Activated T-helper 9 cell treated with anti-CD3 and anti-CD28 coated beads, Interleukin-2, amount 50 U/mL, for 16 hours (primary cell): ENCODE measurements at places on chromosomes 2 and 18.

GRCh38 chr2:178377046-178377445, 73.9 kb downstream of the PRKRA start:
- DNase-seq = no peak

- no peak for DNase-seq
Observed at GRCh38 chr18:42105394-42105793, 150.4 kb downstream of the PIK3C3 start.

DNA sequence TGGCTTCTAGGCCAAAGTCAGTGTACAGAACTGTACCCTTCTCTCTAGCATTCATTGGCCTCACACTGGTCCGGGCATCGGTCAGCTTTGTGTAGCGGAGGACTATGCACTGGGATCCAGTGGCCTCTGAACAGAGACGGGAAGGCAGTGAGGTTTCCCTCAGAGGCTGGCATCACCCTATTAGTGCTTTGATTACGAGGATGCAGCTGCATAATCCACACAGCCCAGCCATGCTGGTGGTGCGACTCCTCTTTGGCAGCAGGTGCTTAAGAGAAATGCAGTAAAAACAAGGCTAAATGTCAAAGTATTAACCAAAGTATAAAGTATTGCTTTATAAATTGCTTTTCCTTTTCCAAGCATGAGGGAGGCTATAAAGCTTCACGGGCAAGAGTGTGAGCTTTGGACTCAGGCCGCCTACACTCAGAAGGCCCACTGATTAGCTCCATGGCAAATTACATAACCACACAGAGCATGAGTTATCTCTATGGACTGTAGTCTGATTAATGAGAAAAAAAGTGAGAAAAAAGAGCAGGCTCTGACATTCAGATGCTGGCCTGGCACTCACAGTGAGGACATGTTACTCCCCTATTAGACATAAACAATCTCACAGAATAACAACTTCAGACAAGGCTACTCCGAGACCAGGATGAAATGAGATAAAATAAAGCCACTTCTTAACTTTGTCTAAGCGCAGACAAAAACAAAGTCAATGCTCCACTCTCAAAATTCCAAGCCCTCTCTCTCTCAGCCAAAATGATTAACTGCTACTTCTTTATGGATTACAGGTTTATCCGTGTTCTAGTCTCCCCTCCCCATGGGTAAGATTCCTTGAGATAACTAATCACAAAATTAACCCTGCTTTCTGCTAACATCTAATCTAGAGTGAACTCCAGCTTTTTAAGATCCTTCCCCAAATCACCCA, 6.4 kb upstream of the CRYGC start:
- no peak for DNase-seq

DNA sequence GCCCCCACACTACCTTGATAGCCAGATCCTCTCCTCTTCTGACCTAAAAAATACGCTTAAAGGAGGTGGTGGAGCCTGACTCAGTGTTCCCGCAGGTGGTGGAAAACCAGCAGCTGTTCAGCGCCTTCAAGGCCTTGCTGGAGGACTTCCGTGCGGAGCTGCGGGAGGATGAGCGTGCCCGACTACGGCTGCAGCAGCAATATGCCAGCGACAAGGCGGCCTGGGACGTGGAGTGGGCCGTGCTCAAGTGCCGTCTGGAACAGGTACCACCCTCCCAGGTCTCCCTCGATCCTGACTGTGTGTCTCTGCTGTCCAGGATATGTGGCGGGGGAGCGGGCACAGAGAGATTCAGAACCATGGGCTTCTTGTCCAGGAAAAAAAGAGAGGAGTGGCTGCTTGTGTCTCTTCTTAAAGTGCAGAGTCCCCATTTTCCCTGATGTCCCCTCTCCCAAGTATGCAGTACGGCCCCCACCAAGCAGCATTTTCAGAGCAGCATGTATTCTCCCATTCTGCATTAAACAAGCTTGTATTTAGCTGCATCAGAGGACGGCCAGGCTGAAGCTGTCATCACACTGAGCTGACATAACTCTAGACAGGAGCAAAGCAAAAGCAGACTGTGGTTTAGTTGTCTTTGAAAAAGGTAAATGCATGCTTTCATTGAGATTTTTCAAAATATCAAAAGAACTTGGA, 101.6 kb downstream of the MTCL1 start:
- no peak for DNase-seq

DNA sequence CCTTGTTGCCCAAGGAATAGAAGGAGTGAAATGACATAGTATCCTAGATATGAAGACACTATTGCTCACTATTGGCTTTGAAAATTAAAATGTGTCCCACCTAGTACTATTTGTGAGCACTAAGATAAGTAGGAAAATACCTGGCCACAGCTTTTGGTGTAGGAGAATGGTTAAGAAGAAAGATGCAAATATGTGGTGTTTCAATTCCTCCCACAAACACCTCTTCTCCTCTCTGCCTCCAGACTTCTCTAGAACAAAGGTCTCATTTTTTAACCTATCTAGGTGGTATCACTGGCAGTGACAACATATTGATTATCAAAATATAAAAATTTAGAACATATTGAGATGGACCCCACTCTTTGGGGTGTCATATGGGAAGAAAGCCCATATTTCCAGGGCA, 929.9 kb upstream of the FANCL start:
- DNase-seq = no peak

DNA sequence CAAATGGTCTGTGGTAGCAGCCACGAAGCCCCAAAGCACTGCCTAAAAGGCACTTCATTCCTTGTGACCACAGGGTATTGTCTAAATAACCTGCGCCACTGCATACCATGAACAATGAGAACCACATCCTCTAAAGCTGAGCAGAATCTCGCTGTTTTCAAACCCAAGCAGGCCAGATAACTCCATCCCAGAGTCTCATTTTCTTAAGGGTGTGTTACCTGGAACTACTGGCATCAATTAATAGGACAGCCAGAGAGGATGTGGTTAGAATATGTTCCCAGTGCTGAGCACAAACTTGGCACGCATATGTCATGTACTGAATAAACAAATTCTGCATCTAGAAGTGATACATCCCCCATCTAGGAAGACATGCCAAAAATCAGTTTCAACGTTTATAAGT, 13.0 kb downstream of the VPS4B start:
- no peak for DNase-seq

GRCh38 chr2:25228848-25229278, 60.5 kb upstream of the POMC start:
- DNase-seq = no peak

- DNase-seq = no peak
Observed at GRCh38 chr2:31193806-31194205, 23.5 kb downstream of the CAPN14 start.

GRCh38 chr2:118044854-118045253, 31.0 kb upstream of the CCDC93 start:
- DNase-seq = no peak

DNA sequence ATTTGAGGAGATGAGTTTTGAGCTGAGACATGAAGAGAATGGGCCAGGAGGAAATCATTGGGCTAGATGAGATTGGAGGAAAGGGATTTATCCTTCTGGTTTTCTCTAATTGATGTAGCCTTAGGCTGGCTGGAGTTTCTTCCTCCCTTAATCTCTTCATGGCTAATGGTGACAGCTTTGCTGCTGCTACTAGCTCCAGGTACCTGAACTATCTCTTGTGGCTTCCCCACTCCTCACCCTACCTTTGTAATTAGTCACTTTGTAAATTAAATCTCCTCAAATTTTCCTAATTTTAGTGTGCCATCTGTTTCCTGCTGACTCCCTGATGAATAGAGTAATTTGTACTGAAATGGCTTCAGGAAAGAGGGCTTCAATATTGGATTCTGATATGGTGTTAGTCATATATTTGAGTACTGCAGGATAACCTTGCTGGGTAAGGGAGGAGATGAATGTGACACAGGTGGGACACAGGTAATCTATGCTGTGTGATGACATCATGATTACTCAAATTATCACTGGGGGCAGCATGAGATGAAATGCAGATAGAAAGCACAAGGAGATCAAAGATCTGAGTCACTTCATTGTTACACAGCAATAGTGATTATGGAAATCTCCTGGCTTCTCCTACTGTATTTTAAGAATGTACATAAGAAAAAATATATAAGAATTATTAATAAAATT, 1134.1 kb upstream of the DDX18 start:
- no peak for DNase-seq

- DNase-seq = no peak
Observed at GRCh38 chr2:127650041-127650784, 4.3 kb downstream of the GPR17 start.

DNA sequence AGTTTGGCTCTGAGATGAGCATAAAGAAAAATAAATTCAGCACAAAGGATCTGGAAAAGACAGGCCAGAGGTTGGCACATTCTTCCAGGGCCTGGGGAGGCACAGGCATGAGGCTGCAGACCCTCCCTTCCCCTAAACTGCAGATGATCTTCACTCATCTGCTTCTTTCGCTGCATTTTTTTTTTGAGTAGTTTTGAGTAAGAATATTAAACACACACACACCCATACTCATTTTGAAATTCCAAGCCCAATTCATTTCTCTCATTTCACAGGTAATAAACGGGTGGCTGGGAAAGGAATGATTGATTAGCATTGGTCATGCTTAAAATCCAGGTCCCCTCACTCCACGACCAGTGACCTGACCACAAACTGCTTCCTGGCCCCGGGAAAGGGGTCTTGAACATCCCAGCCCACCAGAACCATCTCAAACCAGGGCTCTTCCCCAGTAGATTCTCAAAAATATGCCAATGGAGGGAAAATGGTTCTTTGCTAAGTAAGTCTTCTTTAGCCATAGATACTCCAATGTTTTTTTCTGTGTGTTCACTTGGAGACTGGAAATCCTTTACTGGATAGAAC, 219.6 kb downstream of the ANAPC1 start:
- no peak for DNase-seq
